Activated CD4-positive, alpha-beta T cell treated with anti-CD3 and anti-CD28 coated beads, Interleukin-2, amount 50 U/mL, for 1 hour (primary cell): ENCODE measurements at places on chromosomes 2 and 18.

DNA sequence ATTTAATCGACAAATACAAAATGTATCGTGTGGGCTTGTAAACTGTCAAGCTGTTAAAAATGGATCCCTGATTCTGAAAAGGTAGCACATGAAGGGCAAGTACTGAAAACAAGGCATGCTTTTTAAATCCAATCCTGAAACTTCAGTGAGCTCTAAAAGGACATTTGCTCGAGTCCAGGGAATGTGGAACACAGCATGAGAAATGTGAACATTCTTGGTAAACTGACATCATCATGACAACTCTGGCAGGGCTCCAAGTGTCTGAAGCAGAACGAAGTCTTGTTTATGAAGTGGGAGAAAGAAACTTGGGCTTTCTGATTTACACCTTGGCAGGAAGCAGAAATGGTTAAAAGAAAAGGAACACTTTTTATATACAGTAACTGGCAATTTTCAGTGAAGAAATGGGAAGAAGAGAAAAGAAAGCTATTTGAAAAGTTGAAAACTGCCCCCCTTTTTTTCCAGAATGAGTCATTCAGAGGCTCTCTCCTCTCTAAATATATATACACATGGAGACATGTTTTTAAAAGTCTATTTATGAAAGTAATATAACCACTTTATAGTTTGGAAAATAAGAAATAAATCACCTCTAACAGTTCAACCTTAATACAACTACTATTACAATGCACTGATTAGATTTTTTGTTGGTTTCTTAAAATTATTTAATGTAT, 120.8 kb downstream of the GAREM1 start:
- no peak for DNase-seq

- no peak for DNase-seq
Observed at GRCh38 chr2:140804700-140805260, 1326.0 kb downstream of the LRP1B start.

- no peak for DNase-seq
Observed at GRCh38 chr2:105990624-105991023, 203.5 kb downstream of the UXS1 start.

DNA sequence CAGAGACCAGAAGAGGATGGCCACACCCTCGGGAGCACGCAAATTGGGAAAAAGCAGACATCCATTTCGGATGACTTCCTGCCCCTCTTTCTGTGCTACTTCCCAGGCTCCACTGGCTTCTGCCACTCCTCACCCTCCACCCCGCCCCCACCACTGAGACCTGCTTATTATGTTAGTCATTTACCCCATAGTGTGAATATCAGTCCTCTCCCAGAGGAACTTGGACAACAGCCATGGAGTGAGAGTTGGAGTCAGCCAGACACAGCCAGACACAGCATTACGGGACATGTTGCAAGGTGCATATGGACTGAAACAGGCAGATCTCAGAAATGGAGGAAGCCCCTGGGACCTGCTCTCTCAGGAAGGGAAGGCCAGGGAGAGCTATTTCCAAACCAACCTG, 51.8 kb downstream of the CTIF start:
- no peak for DNase-seq

DNA sequence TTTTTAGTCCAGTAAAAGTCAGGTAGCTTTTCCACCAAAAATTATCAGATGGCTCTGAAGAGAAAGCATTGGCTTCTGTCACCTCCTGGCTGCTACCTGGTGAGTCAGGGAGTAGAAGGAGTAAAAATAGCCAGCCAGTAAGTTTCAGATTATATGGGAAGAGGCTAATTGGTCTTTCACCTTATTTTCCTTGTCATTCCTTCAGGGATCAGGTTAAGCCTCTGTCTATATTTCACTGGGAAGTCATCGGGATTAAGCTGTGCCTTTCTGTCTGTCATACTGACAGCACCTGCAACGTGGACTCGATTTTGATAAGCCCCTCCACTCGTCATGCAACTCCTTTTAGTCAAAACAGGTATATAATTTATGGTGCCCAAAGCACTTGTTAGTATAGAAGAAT, 380.7 kb upstream of the CELF4 start:
- no peak for DNase-seq

- DNase-seq: no peak
Observed at GRCh38 chr2:135798762-135799161, 38.2 kb downstream of the LCT start.

DNA sequence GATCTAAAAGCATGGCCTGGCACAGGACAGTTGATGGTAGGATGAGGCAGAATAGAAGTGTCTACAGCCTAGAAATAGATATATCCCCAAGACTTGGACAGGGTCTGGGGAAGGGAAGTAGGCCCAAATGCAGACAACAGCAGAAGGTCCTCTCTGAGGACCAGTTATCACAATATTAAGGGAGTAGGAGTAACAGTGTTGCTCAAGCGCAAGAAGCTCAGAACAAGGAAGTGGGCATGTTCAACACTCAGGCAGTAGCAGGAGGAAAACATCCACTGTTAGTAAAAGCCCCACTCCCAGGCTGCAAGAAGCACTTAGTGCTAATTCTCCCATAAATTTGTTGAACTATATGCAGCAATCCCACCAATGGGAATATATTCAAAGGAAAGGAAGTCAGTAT, 314.7 kb downstream of the METTL4 start:
- DNase-seq: no peak

DNA sequence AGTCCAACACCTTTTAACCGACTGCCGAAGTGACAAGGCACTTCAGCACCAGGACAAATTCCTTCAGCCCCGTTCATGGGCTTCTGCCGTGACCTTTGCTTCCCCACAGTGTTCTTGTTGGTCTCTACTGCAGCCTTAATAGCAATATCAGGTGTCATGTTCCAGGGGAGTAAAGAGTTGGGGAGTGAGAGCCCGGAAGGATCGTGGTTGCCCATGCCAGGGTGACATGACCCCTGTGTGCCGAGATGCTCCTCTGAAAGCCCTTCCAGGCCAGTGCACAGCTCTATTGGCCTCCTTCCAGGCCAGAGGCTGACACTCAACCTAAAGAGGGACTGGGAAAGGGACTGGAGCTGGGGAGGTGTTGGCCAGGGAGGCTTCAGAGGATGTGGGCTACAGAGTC, 279.2 kb downstream of the CYRIA start:
- DNase-seq: no peak

DNA sequence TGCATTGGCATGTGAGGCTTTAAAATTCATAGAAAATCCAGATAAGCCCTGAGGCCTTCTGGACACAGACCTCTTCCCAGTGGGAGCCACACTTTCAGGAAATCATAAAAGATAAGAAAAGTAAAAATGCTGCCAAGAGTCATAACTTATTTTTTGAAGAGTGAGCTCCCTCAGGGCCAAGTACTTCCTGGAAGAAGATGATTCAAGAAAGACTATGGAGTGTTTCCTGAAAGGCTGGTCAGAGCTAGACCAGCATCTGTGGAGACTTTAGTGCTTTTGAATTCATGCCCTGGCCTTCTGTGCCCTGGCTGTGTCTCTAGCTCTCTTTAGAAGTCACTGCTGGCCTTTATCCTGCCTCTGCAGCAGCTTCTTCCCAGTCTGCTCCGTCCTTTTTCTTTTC, 6.4 kb upstream of the XDH start:
- DNase-seq: no peak

DNA sequence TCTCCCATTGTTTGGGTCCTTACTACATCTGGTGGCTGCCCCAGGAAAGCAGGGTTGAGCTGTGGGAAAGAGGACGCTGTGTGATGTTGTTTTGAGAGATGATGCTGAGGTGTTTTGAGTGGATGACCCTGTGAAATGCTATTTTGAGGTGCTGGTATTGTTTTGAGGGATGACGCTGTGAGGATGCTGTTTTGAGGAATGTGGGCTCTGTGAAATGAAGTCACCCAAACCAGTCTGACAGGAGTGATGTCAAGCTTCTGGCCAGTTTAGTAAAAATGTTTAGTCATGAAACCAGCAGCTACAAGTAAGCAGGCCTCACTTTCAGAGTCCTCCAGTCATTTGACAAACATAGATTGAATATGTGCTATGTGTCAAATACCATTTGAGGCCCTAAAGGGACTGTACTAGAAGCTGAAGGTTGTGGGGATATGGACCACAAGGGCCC, 16.1 kb upstream of the PUM2 start:
- no peak for DNase-seq

- no peak for DNase-seq
Observed at GRCh38 chr2:2845267-2845666, 514.2 kb upstream of the MYT1L start.

- DNase-seq: no peak
Observed at GRCh38 chr2:9207641-9208311, 1.2 kb downstream of the ASAP2 start.

DNA sequence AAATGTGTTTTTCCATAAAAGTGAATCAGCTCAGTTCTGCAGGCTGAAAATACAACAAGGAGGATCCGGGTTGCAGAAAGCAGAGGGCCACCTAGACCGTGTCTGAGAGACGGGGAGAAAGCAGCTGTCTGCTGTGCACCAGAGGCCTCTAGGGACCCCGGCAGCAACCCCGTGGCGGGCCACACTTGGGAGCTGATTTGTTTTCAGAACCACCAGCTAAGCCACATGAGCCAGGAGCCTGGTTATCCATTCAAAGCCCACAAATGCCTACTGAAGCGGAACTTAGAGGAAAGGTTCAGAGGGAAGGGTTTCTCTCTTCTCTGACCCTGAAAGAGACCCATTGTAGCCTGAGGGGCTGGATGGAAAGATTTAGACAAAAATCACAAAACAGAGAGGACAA, 28.4 kb upstream of the ID2 start:
- no peak for DNase-seq

DNA sequence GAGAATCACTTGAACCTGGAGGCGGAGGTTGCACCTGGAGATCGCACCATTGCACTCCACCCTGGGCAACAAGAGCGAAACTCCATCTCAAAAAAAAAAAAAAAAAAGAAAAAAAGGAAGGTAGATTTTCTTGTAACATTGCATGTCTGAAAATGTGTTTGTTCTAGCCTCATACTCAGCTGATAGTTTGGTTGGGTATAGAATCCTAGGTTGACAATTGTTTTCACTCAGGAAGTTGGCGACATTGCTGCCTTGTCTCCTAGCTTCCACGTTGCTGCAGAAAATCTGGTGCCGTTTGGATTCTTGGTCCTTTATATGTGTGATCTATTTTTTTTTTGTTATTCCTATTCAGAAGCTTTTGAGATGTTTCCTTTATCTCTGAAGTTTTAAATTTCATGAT, 4.7 kb downstream of the ING5 start:
- no peak for DNase-seq
